ENCODE measurements at places on chromosomes 6 and 20.

- no peak for DNase-seq
Measured at GRCh38 chr20:58956078-58956477, 25.0 kb upstream of the NELFCD start.

DNA sequence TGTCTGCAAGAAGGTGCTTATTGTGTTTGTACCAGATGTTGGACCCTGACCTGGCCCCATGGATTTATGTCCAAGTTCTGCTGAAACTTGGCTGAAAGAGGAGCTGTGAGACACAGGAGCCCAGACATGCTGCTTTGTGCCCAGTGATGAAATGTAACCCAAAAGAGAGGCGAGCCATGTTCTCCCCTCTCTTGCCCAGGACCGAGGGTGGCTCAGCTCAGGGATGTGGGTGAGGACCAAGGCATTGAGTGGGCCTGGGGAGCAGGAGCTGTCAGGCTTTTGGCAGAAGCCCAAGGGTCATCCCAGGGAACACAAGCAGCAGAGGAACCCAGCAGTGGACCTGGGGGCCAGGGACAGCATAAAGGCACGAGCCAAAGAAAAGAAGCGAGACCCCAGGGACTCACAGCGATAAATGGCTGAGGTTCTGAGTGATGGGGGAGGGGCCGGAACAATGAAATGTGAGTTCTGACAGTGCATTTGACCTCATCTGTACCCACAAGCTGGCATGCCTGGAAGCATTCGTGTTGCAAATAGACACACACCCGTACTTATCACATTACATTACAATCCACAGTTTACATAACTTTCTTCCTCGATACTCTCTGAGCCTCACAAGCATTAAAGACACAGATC, 363.4 kb upstream of the JARID2 start:
- DNase-seq = no peak

DNA sequence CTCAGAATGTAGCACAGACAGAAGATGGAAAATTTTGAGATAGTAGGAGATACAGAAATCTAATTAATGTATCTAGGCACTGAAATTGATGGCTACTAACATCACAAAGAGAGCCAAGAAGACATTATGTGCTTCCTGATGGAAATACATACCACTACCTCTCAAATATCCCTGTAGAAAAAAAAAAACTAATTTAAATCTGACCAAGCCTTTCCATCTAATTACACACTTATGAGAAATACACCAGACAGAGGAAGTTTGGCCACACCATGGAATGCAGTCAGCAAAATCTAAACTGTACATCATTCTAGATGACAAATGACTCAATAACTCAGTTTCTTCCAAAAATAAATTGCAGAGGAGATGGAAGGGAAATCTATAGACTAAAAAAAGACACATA, 18.9 kb downstream of the VPS52 start:
- DNase-seq = no peak

GRCh38 chr6:169145496-169145895, 108.2 kb downstream of the THBS2 start:
- no peak for DNase-seq

GRCh38 chr6:169382735-169383134, 129.1 kb upstream of the THBS2 start:
- DNase-seq = no peak

- no peak for DNase-seq
Measured at GRCh38 chr20:10707068-10707467, 33.3 kb upstream of the JAG1 start.

- no peak for DNase-seq
Measured at GRCh38 chr20:11173916-11174315, 500.1 kb upstream of the JAG1 start.

DNA sequence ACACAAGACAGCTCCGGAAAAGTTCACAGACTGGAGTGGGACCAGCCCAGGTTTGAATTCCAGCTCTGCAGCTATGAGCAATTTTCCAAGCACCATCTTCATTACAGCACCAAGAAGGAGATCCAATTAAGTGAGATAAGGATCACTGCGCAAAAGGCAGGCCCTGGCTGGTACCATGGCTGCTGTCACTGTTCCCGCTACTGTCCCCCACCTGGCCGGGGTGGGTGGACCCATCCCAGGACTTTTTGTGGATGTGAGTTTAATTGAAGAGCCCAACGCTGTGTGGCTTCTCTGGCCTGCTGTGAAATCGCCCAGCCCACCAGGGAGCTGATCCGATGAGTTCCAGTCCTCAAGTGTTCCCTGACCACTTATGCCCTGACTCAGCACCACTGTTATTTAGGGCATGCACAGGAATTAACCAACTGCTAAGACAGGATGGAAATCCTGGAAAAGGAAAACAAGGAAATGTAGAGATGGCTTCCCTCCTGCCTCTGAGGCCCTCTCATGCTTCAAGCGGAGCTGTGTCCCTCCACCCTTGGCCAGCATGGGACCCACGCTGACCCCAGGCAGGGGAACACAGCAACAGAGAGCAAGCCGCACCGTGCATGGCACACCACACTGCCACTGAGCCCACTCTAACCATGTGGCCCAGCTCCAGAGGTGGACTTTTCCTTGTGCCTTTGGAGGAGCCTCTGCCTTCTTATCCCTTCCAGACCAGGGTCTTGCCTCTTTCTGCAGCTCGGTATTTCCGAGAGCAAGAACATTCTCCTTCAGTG, 150.0 kb upstream of the CST7 start:
- no peak for DNase-seq

- no peak for DNase-seq
Measured at GRCh38 chr6:38195113-38195635, 375.6 kb downstream of the ZFAND3 start.

GRCh38 chr6:100103931-100104330, 109.9 kb upstream of the MCHR2 start:
- DNase-seq = no peak

- no peak for DNase-seq
Measured at GRCh38 chr20:63196768-63197470, 19.0 kb downstream of the YTHDF1 start.

DNA sequence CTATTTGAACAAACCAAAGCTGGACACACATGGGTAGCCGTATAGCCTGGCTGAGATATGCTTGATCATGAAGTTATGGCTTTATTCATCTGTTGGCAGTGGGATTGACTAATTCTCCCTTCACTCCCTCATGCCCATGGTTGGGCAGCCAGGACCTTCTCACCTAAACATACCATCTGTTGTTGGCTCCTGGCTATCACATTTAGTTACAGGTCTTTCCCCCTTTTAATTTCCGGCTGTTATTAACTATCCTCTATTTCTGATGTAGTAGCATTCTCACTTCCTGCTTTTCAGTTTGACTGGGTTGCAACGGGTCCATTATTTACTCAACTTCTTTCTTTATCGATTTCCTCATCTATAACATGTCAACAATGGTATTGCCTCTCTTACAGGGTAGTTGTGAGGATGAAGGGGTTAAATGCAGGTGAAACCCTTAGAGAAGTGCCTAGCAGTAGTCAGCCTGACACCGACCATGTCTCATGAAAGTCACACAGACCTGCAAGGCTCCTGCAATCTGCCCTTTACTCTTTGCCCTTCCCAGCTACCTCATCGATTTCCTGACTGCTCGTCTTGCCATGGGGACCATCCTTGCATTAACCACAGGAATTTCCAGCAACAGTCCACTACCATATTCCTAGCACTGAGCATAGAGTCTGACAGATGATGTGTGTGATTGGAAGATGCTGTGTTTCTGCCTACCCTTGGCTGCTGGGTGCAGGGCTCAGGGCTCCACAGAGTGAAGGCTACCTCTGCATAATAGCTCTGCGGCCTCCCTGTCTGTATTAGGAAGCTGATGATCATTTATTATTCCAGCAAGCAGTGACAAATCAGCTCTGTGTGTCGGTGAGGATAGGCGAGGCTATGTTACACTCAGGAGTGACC, 42.2 kb downstream of the PPP1R14C start:
- DNase-seq = no peak

- no peak for DNase-seq
Measured at GRCh38 chr6:14791526-14791925, 454.3 kb upstream of the JARID2 start.

DNA sequence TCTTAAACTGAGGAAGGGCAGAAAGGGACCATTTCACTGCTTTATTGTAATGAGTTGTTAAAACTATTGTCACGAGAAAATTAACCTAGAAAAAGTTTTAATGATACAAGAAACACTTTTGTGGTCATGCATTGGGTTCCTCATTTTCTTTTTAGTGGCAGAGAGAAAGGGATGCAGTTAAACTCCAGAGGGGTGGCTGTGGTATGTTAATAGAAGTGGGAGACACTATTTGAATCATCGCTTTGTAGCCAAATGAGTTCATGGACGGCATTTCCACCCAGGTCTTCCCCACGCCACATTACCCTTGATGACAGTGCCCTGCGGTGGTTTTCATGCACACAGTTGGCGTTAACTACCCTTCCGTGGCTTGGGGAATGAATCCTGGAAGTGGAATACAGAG, 235.6 kb downstream of the PLCB1 start:
- no peak for DNase-seq

- no peak for DNase-seq
Measured at GRCh38 chr6:106729841-106730240, 100.5 kb downstream of the QRSL1 start.

DNA sequence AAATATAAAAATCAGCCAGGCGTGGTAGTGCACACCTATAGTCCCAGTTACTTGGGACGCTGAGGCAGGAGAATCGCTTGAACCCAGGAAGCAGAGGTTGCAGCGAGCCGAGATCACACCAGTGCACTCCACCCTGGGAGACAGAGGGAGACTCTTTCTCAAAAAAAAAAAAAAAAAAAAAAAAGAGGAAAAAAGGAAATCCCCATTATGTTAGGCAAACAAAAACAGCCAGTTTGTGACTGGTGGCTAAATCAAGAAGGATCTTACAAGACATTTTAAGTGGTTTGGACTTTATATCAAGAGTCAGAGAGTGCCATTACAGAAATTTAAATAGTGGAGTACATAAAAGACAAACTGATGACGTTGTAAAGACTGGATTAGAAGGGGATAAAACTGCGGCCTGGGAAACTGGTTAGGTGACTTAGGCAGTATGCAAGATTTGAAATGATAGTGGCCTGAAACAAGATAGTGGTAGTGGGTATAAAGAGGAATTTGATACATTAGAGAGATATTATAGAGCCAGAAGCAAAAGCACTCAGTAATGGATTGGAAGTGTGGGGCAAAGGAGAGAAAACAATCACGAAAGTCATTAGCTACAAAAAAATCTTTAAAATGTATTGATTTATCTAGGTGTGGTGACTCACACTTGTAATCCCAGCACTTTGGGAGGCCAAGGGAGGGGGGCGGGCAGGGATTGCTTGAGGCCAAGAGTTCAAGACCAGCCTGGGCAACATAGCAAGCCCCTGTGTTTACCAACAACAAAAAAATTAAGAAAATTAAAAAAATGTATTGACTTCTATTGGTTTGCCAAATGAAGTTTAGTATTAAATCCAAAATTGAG, 1.7 kb upstream of the MYO6 start:
- no peak for DNase-seq

DNA sequence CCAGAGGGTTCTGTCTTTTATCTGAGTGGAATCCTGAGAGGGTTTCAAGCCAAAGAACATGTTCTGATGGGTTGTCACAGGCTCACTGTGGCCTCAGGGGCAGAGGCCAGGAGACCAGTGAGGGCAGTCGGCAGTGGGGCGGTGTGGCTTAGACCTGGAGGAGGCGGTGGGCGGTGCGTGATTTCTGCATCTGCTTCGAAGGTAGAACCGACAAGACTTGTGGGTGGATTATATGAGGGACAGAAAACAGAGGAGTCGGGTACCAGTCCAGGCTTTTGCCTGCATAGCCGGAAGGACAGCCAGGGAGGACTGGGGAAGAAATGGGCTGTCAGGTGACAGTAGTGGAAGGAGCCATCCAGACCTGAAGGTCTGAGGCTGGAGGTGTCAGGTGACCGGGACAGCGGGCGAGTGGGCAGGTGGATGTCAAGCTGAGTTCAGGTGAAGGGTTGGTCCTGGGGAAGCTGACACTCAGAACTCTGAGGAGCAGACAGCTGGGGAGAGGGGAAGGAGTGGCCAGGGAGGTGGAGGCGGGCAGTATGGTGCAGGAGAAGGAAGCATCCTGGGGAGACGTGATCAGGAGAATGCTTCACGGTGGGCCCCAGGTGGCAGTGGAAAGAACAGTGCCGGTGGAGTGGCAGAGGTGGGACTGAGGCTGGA, 3.1 kb downstream of the CTSZ start:
- no peak for DNase-seq

GRCh38 chr20:23656372-23656771, 18.6 kb upstream of the CST3 start:
- no peak for DNase-seq

DNA sequence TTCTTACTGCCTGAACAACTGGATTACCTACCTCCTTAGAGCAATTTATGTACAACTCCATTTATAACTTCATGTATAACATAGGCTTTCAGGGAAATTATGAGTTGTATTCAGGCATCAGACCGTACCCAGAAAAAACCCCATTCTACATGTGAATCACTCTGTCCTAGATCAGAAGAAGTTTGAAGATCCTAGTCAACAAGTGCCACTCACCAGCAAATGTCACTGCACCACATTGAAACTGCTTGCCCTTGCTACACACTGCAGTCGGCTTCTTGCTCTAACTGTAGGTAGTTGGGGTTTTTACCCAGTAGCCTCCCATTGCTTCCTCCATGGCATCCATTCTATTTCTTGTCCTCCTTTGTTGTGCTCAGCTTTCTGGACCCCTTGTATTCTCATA, 132.4 kb downstream of the DNAH8 start:
- no peak for DNase-seq

DNA sequence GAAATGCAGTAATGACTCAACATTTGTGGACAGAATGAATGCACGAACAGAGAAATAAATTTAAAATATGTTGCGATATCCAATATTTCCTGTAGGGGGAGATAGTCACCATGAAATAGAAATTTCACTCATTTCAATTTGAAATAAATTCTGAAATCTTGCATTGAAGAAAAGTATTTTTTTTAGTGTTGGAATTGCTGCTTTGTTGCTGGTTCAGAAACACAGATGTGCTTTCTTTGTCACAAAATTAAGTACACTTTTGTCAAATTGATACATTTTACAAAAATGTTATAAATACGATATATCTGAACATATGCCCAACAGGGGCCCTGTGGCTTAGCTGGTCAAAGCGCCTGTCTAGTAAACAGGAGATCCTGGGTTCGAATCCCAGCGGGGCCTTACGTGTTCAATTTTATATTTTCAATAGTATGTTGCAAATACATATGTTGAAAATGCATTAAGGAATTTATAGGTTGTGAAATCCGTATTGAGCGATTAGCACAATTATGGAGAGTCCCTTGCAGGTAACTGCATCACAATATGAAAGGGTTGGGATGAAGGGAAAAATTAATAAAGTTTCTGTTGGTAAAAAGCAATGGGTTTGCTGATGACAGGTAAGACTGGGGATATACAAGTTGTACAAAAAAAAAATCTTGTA, 85.4 kb upstream of the PRSS16 start:
- DNase-seq = no peak

GRCh38 chr6:97697456-97697855, 414.4 kb upstream of the MMS22L start:
- DNase-seq = no peak
